ENCODE measurements at places on chromosomes 1 and 21.

DNA sequence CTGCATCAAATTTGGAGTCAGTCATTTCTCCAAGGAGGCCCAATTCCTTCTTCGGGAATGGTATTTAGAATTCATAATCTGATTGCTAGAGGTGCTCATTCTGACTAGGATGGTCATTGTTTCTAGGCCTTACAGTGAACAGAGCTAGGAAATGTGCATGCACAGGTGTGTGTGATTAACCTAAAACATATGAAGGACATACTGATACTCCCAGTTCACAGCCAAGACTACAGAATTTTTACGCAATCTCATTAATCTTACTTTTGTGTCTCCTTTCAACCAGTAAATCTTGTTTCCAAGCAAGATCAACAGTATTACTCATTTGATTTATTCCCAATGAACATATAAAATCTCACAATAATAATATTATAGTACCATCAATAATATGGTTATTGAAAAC is 47.1 kb downstream of the NFASC start:
- DNase-seq = no peak

GRCh38 chr1:181149326-181150125 is 61.0 kb downstream of the IER5 start:
- DNase-seq = no peak

DNA sequence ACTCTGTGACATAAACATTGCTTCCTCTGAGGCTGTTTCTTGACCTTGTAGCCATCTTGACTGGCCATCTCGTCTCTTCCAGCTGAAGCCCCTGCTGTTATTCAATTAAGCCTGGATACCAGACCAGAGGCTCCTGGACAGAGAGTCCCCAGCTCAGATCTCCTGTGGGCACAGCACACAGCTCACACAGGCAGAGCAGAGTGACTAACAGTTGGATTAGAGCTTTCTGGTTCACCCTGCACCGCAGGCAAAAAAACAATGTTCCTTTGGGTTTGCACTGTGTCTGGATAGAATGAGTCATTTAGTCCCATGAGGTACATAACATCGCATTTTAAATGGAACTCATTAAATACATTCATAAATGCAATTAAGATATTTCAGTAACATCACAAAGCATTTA is 33.4 kb upstream of the USH2A start:
- DNase-seq = no peak

- DNase-seq = no peak
These were observed 7.7 kb downstream of the EXTL1 start for GRCh38 chr1:26029054-26029863.

DNA sequence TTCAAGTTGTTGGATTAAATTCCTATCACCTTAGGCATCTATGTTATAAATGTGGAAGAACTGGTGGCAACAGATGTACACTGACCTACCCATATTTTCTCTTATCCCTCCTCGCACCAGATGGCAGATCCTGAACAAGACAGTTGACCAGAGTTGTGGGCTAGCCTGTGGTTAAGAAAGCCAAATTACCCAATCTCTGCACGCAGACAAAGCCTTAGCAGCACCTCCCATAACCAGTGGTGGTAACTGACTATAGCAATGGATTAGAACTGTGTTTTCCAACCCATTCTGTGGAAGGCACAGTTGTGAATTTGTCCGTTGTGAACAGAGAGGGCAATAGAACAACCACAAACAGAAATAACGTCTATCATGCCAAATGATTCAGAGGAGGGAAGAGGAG is 20.6 kb downstream of the ABCB10 start:
- no peak for DNase-seq

DNA sequence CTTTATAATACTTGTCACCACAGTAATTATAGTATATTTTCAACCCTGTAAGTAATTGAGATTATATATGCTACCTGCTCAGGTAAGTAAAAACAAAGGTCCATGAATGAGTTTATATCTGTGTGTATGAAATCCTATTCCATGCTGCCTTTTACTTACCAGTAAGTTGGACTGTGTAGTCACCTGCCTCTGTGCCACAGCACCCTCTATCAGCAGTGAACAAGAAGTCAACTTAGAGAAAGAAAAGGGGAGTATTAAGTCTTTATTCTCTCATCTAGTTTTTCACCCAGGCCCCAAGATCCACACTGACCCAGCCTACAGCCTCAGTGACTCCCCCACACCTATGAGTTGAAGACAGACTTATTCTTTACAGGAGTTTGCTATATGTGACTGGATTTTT is 36.9 kb upstream of the IFI16 start:
- no peak for DNase-seq

DNA sequence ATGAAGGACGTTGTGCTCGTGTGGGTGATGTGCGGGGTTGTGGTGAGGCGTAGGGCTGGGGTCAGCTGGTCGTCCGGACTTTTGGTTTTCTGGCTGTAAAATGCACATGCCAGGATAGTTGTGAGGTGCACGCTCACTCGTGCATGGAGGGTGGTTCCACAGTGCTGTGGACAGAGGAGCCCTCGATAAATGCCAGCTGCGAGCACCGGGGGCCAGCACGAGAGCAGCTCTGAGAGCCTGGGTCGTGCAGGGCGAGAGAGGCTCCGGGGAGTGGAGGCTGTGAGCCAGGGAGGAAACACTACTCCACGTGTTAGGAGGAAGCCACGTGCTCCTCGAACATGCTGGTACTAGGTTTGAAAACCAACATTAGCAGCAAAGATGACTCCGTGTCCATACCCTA is 39.4 kb downstream of the COL18A1 start:
- no peak for DNase-seq

DNA sequence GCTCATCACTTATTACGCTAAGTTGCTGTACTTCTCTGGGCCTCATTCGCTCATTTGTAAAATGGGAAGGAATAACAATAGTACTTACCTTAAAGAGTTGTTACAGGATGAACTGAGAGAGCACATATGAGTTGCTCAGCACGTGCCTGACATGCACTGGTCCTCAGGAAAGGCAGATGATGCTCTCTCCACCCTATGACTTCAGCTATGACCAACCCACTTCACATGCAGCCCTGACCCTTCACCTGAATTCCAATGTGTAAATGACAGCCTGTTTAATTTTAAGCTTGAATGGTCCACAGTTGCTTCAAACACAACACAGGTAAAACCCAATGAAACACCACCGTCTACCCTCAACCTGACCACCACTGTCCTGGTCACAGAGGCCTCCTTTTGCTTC is 32.9 kb downstream of the GADD45A start:
- no peak for DNase-seq

DNA sequence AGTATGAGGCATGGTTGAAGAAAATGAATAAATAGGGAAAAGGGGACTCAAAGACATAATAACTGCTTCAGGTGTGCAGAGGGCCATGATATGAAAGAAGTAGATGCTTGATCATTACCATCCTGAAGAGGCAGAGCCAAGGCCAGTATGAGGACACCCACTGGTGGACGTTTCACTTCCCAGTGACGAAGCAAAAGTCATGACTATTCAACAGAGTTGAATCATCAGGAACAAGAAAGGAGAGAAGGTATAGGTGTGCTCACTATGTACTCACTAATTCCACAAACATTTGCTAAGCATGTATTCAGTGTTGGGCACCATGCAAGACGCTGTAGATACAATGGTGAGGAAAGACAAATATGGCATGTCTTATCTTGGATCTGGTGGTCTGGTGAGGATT is 319.2 kb upstream of the RUNX1 start:
- DNase-seq = no peak

DNA sequence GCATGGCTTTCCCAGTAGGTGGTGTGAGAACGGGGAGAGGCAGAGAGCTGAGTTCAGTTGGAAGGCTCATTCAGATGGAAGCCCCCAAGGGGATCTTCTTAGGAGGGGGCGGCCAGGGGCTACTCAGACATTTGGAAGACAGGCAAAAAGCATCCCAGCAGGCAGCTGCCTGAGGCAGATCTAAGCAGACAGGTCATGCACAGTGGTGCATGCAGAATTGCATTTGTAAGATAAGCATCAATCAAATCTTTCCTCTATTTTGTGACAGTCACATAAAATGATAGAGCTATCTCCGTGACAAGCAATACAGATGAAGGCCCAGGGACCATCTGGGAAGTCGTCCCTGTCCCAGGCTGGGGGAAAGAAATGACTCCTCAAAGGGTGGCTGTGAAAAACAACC is 3.8 kb downstream of the RAB3B start:
- no peak for DNase-seq

DNA sequence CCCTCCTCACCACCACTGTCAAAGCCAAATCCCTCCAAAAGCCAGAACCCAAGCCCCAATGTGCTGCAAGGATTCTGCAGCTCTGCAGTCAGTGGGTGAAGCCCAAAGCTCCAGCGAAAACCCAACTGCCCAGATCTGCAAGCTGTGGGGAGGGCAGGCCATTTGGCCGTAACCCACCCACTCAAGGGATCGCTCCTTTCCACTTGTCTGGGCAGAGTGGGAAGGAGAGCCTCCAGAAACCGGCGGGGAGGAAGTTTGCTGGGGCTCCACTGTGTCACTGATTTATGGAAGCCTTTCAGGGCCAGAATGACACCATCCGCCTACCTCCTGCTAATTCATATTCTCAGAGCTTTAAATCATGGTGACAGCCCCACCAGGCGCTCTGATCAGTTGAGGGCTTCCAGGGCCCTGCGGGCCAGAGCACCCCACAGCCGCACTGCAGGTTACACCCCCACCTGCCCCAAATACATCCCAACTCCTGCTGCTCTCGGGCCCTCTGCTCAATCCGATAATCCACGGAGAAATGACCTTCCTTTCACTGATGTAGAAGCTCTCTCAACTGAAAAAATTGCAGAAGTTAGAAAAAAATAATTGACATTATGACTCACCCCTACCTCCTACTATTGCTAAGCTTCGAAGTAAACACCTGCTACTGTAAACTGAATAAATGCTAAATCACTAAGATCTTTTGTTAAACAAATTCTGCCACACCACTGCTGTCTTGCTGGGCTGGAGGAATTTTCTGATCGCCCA is 40.6 kb upstream of the RAB4A start:
- no peak for DNase-seq

DNA sequence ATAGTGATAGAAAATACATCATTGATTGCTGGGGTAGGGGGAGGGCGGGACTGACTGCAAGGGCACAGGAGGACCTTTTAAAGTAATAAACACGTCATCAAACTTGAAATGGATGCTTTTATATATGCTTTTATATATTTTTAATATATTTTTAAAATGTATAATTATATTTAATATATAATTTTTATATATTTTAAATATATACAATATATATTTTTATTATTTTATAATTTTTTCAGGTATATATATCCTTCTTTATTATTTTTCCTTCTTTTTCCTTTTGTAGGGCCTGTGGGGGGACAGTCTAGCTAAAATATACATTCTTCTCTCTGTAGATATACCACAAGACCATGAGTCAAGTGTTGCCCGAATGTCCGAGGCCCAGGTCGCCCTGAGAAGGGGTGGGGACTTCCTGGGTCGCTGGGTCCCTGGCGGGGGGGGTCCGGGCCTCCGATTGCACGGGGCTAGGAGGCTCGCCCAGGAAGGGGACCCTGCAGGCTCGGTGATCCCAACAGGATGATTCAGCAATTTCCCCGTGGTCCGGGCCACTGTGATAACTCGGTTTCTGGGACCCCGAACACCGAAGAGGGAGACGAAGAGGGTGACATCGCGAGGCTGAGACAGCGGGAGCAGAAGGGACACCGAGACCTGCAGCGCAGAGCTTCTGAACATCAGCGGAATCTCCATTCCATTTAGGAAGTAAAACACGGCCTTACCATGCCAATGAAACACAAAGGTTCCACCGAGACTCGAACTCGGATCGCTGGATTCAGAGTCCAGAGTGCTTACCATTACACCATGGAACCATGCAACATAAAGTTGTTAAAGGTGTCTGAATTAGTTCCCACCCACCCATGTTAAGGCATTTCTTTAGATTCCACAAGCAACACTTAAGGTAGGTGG is 112.5 kb upstream of the NBPF11 start:
- DNase-seq = no peak

DNA sequence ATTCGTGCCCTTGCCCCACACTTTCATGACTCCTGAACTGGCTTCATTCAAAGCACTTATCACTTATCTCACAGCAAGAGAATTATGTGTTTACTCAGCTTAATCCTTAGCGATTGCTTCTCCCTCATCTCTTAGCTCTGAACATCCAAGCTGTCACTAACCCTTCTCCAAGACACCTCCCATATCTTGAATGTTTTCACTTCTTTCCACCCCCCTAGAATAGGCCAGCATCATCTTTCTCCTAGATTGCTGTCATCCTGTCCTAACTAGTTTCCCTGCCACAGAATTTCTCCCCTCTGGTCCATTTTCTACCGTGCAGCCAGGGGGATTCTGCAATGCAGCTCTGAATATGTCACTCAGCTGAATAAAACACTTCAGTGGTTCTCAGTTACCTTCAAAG is 68.6 kb upstream of the SPATA6 start:
- no peak for DNase-seq
